Spleen (tissue), 13 donors: ENCODE measurements at places on chromosomes 7 and 10. TPM values are rescaled to one million over a fixed set of nuclear protein-coding genes. Genes with fewer than 3 reads are reported as not detected.

GRCh38 chr7:18213652-18214051 lies 186.0 kb upstream of the PRPS1L1 start:
- DNase-seq, result no peak

AKR1D1 gene
- not detected for total RNA-seq

ITIH5 gene
- 2.3 TPM for total RNA-seq

PAX2 gene
- not detected for total RNA-seq

DNA sequence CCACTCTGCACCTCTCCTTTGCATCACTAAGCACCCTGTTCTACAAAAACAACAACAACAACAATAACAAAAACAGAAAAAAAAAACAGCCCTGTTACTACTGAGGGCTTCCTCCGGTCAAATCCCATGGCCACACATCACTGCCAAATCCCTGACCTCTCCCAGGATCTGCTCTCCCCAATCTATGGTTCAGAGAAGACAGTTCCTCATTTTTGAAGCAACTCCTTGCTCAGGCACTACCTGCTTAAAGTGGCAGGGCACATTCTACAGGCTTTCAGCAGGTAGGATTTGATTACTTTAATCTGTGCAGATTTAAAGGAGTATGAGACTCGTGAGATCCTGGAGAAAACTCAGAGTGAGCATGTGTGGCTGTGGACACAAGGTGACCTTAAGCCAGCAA lies 46.9 kb downstream of the PIK3CG start:
- DNase-seq, result no peak
